ENCODE measurements at places on chromosomes 4 and X.

DNA sequence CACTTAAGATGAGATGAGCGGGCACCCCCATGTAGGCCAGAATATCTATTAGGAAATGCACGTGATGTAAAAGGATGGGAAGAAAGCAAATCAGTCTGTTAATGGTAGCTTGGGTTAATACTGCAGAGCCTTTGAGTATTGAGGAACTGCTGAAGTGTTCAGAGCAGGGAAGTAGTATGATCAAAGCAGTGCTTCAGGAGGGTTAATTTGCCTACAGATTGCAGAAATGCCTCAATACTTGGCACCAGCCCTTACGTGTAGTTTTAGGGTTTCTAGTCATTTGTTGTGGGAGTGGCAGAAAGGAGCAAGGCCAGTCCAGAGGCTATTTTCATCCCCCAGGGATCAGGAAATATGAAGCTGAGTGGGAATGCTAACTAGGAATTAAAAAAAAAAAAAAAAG, 19.7 kb downstream of the ZFX start:
- no peak for DNase-seq

DNA sequence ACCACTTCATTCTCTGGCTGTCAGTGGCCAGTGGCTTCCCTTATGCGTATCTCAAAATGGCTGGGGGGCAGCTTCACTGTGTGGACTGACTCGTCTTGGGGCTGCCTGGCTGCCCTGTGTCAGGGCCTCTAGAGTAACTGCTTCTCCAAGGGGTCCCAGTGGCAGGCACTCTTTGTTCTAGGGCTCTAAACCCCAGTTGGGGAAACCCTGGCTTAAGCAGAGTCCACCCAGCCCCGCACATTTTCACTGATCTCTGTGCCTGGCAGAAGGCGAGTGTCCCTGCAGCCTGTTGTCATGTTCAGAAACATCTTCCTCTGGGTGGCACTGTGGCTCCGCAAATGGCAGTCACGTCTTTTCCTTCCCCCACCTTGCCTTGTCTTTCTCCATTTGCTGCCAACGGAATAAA, 59.7 kb downstream of the NBDY start:
- DNase-seq = no peak

DNA sequence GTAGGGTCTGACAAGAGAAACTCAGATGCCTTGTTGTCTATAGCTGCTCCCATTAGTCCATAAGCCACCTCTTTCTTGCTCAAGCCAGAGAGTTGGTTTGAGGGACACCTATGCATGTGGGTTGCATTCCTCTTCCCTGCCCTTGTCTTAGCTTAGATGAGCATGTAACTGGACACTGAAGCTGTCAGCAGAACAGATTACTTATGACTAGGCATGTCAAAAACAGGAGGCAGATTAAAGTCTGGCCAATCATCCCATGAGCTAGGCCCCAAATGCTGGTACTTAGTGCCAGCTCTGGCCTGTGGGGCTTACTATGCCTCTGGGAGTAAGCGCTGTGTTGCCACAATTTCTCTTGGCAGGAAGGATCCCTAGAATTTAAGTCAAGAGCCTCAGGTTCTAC, 215.2 kb downstream of the AR start:
- DNase-seq = no peak

DNA sequence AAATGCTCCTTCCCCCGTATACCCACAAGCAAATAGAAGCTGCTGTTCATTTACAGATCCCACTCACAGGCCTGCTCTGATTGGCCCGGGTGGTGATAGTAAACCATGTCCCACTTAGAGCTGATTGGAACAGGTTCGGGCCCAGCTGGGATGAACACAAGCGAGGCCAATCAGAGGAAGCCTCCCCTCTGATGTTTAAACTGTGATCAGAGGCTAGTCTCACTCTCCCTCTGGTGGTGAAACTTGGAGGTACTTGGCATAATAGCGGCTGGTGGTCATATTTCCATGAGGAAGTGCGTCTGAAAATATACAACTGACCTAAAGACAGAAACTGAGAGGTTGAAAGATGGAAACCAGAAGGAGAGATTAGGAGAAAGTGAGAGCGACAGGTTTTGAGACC, 51.5 kb upstream of the TRPC3 start:
- peak; percentile 72 for DNase-seq

DNA sequence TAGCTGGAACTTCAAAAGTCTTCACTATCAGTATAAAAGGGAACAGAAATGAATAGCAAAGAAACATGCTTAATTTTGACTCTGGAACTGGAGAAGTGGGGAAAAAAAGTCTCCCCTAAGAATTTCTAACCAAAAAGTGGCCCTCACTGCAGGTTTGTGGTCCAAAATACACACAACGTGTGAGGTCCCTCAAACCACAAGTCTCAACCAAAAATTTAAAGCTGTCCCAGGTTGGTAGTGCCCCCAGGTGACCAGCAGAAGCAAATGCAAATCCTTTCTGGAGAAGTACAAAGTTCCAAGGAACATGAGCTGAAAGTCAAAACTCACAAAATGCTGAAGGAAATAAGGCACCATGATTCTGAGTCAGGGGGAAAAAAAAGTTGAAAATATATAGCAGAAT, 23.6 kb upstream of the VAMP7 start:
- peak; percentile 10 for DNase-seq

DNA sequence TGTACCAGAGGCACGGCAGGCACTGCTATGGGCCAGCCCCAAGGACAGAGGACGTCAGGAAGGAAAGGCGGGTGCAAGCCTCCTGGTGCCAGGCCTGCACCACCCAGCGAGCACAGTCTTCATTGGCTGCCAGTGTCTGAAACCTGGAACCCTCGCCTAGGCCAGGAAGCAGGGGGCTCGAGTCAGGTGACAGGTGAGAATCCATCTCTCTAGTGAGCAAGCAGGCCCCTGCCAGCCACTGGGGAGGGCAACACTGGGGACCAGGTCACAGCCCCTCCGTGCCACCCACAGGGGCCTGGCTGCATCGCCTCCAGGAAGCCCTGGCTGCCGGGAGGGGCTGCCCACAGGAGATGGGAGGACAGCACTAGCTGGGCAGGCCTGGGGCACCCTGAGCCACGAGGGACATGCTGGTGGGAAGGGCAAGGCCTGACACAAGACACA, 6.9 kb upstream of the HAUS3 start:
- no peak for DNase-seq

GRCh38 chr4:163808011-163808410, 313.5 kb downstream of the TMA16 start:
- no peak for DNase-seq

DNA sequence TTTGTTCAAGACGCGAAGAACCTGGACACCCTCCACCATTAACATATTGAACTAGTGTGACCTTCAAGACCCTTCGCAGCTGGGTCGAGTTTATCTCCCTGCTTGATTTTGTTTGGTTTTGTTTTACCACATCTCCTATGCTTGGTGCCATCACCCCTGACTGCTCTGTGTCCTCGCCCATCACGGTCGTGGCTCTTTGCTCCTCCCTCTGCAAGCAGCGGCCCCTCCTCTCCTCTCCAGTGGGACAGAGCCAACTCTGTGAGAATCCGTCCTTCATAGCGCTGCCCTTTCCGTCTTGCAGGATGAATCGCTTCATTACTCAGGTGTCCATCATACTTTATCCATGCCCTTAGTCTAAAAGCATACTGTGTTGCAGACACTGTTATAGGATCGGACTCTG, 9.1 kb upstream of the FAM149A start:
- DNase-seq = no peak

- DNase-seq = no peak
These were observed 181.7 kb downstream of the SLC39A8 start for GRCh38 chr4:102163404-102164140.

All from MV-4-11 (cell line).